Heart right ventricle (tissue), 16 donors: ENCODE measurements at places on chromosomes 1 and 21. TPM values are rescaled to one million over a fixed set of nuclear protein-coding genes. Genes with fewer than 3 reads are reported as not detected.

Gene PDXK
- polyA plus RNA-seq: 47.8 TPM

Gene SESN2
- polyA plus RNA-seq: 2.4 TPM

GRCh38 chr1:58441699-58442098 is 104.8 kb downstream of the OMA1 start:
- H3K4me1 ChIP-seq: no peaks in the 10 kb centered on the region
- H3K36me3 ChIP-seq: no peaks in the 10 kb centered on the region
- no peaks in the 10 kb centered on the region for H3K27me3 ChIP-seq
- no peak overlapping the region for H3K27ac ChIP-seq
- H3K4me3 ChIP-seq: no peak overlapping the region
- DNase-seq: no peak

Gene OR2L13
- not detected for polyA plus RNA-seq

GRCh38 chr21:26965907-26966581 is 844 bp downstream of the ADAMTS5 start:
- H3K4me3 ChIP-seq: peak overlapping the region; percentile 64
- H3K36me3 ChIP-seq: no peaks in the 10 kb centered on the region

DNA sequence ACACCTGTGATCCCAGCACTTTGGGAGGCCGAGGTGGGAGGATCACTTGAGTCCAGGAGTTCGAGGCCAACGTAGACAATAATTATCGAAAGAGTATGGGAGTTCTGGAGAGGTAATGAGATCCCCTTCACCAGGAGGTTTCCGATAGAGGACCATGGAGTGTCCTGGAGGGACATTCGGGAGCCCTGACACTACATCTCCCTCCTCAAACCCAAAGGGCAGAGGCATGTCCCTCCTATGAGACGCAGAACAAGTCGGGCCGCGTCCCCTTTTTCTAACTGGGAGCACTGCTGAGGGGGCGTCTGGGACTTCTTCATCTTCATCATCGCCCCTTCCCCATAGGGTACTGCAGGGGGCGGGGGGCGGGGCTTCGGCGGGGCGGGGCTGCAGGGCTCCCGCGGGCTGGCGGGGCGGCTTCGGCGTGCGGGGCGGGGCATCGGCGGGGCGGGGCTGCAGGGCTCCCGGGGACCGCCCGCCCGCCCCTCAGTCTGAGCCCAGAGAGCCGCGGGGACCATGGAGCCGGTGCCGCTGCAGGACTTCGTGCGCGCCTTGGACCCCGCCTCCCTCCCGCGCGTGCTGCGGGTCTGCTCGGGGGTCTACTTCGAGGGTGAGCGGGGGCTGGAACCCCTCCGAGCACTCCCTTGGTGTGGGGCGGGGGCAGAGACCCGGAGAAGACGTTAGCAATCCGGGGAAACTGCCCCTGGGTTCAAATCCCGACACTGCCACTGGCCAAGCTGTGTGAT is at the start of gene THEMIS2:
Gene THEMIS2 (plus strand): TSS at position 486 of the 743 bp plus-strand sequence. CDS start 28 bp downstream, at position 514.
- no peaks in the 10 kb centered on the region for H3K27me3 ChIP-seq
- peak within 1 kb of the TSS; percentile 70 for H3K4me3 ChIP-seq
- H3K4me1 ChIP-seq: peaks cover 22% of the 10 kb centered on the region
- H3K27ac ChIP-seq: peak within 1 kb of the TSS; percentile 10

- H3K4me1 ChIP-seq: peaks cover 53% of the 10 kb centered on the region
- DNase-seq: no peak
- no peaks in the 10 kb centered on the region for H3K36me3 ChIP-seq
- no peak overlapping the region for H3K27ac ChIP-seq
- no peaks in the 10 kb centered on the region for H3K27me3 ChIP-seq
- H3K4me3 ChIP-seq: no peak overlapping the region
These were observed 29.2 kb downstream of the UCK2 start for GRCh38 chr1:165856606-165857005.

Gene CELA2B
- not detected for polyA plus RNA-seq

Gene SYPL2
- 21.9 TPM for polyA plus RNA-seq

Gene RHD
- not detected for polyA plus RNA-seq

GRCh38 chr1:230994860-230995259 is 16.0 kb downstream of the ARV1 start:
- H3K27me3 ChIP-seq: no peaks in the 10 kb centered on the region
- no peak overlapping the region for H3K4me3 ChIP-seq
- H3K36me3 ChIP-seq: peaks cover 95% of the 10 kb centered on the region
- no peak overlapping the region for H3K27ac ChIP-seq
- DNase-seq: no peak

DNA sequence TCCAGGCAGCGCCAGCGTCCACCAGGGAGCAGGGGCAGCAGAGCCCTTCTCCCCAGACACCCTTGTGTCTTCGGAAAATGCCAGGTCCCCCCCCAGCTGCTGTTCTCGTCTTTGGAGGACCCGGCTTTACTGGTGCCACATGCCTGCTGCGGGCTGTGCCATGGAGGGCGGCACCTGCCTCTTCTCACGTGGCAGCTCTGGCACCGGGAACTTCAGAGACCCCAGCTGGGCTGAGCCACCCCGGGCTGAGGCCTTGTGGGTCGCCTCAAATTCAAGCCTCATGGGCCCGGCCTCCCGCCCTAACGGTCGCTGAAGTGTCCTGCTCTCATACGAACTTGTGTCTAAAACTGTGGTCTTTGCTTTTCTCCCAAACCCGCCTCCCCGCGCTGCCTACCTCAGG is 27.0 kb upstream of the C1orf159 start:
- H3K36me3 ChIP-seq: no peaks in the 10 kb centered on the region
- H3K4me1 ChIP-seq: no peaks in the 10 kb centered on the region
- no peak overlapping the region for H3K27ac ChIP-seq
- H3K4me3 ChIP-seq: no peak overlapping the region

- H3K27me3 ChIP-seq: no peaks in the 10 kb centered on the region
- no peaks in the 10 kb centered on the region for H3K36me3 ChIP-seq
- H3K4me3 ChIP-seq: no peak overlapping the region
- H3K4me1 ChIP-seq: no peaks in the 10 kb centered on the region
These were observed 766.4 kb upstream of the ADGRL2 start for GRCh38 chr1:81034291-81034690.

- peak overlapping the region; percentile 35 for H3K4me3 ChIP-seq
- H3K4me1 ChIP-seq: peaks cover 27% of the 10 kb centered on the region
- peak; percentile 47 for DNase-seq
- no peaks in the 10 kb centered on the region for H3K36me3 ChIP-seq
These were observed 5.0 kb downstream of the HAPLN2 start for GRCh38 chr1:156623946-156624813.

- no peak for DNase-seq
- H3K27me3 ChIP-seq: no peaks in the 10 kb centered on the region
- H3K27ac ChIP-seq: no peak overlapping the region
- H3K36me3 ChIP-seq: no peaks in the 10 kb centered on the region
These were observed 48.0 kb upstream of the ITPKB start for GRCh38 chr1:226787071-226787470.

Gene RNASEL
- polyA plus RNA-seq: 2.2 TPM

Gene TCHHL1
- polyA plus RNA-seq: not detected

DNA sequence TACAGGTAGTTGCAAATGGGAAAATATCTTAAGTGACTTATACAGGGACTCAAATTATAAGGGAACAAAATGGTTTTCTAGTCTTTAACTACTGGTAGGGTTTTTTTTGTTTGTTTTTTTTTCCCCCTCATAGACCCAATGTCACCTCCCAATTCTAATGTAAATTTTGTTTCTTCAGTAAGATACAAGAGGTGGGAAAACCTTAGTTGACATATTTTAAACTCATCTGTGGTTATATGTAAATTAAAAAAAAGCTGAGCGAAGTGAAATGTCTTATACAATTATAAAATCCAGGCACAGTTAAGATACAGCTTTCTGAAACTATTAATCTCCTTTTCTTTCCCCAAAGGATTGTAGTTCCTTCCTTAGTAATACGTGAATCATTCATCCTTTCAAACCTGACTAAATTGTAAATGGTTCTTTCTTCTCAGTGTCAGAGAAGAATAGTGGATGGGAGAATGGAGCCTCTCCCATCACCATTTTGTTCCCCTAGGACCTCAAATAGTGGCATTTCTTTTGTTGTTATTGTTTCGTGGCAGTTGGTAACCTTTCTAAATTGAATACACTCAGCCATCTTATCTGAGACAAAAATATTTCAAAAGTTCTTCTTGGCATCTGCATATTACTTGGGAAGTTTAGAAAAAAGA is 11.2 kb downstream of the TSEN15 start:
- no peaks in the 10 kb centered on the region for H3K4me1 ChIP-seq
- H3K27ac ChIP-seq: peak overlapping the region; percentile 11
- no peak for DNase-seq
- no peaks in the 10 kb centered on the region for H3K27me3 ChIP-seq
- H3K4me3 ChIP-seq: no peak overlapping the region

DNA sequence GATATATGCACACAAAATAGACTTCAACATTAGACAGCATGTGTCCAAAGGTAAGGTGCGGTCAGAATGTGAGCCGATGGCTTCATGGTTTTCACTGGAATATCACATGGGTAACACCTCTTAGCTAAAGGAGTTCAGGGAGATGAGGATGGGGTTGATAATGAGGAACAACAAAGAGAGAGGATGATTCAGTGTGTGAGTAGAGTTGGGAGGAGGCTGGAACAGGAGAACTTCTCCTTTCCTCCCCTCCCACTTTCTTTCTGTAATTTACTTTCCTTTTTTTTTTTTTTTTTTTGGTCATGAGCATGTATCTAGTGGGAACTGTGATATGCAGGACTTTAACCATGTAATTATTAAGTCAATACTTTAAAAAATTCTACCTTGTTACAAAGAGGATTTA is 99.4 kb downstream of the FASLG start:
- no peaks in the 10 kb centered on the region for H3K4me1 ChIP-seq
- no peak overlapping the region for H3K4me3 ChIP-seq
- no peak for DNase-seq

- H3K36me3 ChIP-seq: no peaks in the 10 kb centered on the region
- H3K4me1 ChIP-seq: peaks cover 9% of the 10 kb centered on the region
- no peak overlapping the region for H3K27ac ChIP-seq
- DNase-seq: no peak
These were observed 5.2 kb upstream of the DENND2D start for GRCh38 chr1:111205714-111206050.

DNA sequence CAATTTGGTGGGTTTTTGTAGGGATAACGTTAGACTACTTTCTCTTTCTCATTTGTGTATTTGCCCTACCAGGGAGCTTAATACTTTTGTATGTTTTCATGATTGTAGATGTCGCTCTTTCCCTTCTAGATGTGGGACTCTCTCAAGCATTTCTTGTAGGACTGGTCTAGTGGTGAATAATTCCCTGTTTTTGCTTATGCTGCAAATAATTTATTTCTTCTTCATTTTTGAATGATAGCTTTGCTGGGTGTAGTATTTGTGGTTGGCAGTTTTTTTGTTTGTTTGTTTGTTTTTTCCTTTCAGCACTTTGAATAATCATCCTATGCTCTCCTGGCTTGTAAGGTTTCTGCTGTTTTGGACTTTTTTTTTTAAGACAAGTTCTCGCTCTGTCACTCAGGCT is 22.5 kb upstream of the TTC22 start:
- no peaks in the 10 kb centered on the region for H3K4me1 ChIP-seq
- no peaks in the 10 kb centered on the region for H3K36me3 ChIP-seq
- no peak for DNase-seq
- no peaks in the 10 kb centered on the region for H3K27me3 ChIP-seq
- H3K4me3 ChIP-seq: no peak overlapping the region

GRCh38 chr1:161298116-161298515 is 11.7 kb downstream of the MPZ start:
- H3K4me3 ChIP-seq: no peak overlapping the region
- H3K27me3 ChIP-seq: no peaks in the 10 kb centered on the region
- no peaks in the 10 kb centered on the region for H3K4me1 ChIP-seq
- no peaks in the 10 kb centered on the region for H3K36me3 ChIP-seq
- no peak overlapping the region for H3K27ac ChIP-seq

DNA sequence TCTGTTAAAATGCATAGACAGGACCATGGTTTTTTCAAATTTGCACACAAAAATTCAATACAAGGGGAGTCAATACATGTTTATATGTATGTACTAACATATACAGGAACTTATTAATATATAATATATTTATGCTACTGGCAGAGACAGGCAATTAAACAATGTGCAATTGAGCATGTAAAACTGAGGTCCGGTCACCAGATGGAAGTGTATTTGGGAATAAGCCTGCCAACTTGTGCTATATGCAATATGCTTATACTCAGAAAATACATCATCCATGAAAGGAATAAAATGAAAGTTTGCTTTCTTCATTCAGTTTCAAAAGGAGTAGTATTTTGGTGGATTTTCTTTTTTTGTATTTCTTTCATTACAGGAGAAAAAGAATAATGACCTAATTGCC is 640.2 kb upstream of the CXADR start:
- no peaks in the 10 kb centered on the region for H3K27me3 ChIP-seq
- H3K36me3 ChIP-seq: no peaks in the 10 kb centered on the region
- H3K4me3 ChIP-seq: no peak overlapping the region
- DNase-seq: no peak
- H3K4me1 ChIP-seq: no peaks in the 10 kb centered on the region

GRCh38 chr1:178938959-178939317 is 68.1 kb upstream of the ANGPTL1 start:
- DNase-seq: peak; percentile 79
- H3K27ac ChIP-seq: peak overlapping the region; percentile 80
- no peaks in the 10 kb centered on the region for H3K36me3 ChIP-seq
- H3K4me1 ChIP-seq: peaks cover 36% of the 10 kb centered on the region
- H3K4me3 ChIP-seq: no peak overlapping the region

DNA sequence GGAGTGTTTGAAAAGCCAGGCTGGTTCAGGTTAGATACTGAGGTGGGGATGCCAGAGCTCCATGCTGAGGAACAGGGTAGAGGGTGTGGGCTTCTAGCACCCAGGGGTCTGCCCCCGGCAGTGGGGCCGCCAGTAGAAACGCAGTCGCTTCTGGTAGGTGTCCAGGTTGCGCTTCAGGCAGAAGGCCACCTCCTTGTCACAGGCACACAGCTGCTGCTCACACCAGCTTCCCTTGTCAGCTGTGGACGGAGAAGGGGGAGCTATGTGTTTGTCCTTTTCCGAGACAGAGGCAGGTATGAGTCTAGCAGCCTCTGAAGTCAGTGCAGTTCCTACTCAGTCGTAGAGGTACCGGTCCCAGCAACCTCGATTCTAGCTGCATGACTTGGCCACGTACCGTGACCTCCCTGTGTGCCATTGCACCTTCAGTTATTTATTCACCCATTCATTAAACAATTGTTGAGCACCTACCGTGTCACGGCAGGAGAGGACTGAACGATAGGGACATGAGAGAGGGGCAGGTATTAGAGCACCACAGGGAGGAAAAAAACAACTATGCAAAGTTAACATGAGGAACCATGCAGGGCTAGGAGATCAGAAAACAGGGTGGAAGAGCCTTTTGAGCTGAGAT is 5.2 kb downstream of the PLA2G2D start:
- no peaks in the 10 kb centered on the region for H3K4me1 ChIP-seq
- H3K36me3 ChIP-seq: no peaks in the 10 kb centered on the region
- no peak overlapping the region for H3K27ac ChIP-seq
- DNase-seq: no peak
- peaks cover 14% of the 10 kb centered on the region for H3K27me3 ChIP-seq

GRCh38 chr1:90274376-90274775 is 279.5 kb downstream of the ZNF326 start:
- H3K36me3 ChIP-seq: no peaks in the 10 kb centered on the region
- peak; percentile 18 for DNase-seq
- H3K4me3 ChIP-seq: no peak overlapping the region

Gene RGS8
- polyA plus RNA-seq: not detected

DNA sequence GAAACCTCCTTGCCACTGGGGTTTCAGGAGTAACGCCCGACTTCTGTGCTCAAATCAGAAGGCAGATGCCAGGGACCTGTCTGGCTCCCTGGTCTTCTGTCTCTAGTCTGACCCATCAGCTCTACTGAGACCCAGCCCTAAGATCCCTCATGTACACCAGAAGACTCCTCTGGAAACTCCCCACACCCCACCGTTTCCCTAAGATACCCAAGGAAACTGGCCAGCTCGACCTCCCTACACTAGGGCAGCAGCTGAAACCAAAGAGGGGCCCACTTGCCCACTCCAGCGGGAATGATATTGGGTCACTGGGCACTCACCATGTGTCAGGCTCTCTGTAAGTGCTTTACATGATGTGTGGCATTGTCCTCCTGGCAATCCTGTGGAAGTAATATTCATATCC is 469 bp upstream of the S100A16 start:
- H3K4me1 ChIP-seq: peaks cover 31% of the 10 kb centered on the region
- peak overlapping the region; percentile 50 for H3K4me3 ChIP-seq
- no peaks in the 10 kb centered on the region for H3K27me3 ChIP-seq
- peak overlapping the region; percentile 82 for H3K27ac ChIP-seq
- no peak for DNase-seq
- peaks cover 5% of the 10 kb centered on the region for H3K36me3 ChIP-seq
